ENCODE measurements at places on chromosomes 11 and 22. TPM values are rescaled to one million over a fixed set of nuclear protein-coding genes. Genes with fewer than 3 reads are reported as not detected.
A peak's percentile ranks its signal among the peaks of the same experiment; 100 is the strongest.

Gene CBLIF
- total RNA-seq, result not detected

Gene PLEKHB1
- total RNA-seq, result 18.0 TPM

Gene APOBEC3F
- 4.7 TPM for total RNA-seq

Gene NECTIN1
- 3.6 TPM for total RNA-seq

Gene TPBGL
- total RNA-seq, result not detected

Gene PHF21B
- total RNA-seq, result 1.3 TPM

Gene TMPRSS5
- total RNA-seq, result not detected

Gene KRTAP5-11
- total RNA-seq, result not detected

Gene C11orf87
- total RNA-seq, result not detected

Gene CHRDL2
- not detected for total RNA-seq

Gene ELFN2
- not detected for total RNA-seq

Gene CSRP3
- not detected for total RNA-seq

Gene CD3E
- total RNA-seq, result not detected

DNA sequence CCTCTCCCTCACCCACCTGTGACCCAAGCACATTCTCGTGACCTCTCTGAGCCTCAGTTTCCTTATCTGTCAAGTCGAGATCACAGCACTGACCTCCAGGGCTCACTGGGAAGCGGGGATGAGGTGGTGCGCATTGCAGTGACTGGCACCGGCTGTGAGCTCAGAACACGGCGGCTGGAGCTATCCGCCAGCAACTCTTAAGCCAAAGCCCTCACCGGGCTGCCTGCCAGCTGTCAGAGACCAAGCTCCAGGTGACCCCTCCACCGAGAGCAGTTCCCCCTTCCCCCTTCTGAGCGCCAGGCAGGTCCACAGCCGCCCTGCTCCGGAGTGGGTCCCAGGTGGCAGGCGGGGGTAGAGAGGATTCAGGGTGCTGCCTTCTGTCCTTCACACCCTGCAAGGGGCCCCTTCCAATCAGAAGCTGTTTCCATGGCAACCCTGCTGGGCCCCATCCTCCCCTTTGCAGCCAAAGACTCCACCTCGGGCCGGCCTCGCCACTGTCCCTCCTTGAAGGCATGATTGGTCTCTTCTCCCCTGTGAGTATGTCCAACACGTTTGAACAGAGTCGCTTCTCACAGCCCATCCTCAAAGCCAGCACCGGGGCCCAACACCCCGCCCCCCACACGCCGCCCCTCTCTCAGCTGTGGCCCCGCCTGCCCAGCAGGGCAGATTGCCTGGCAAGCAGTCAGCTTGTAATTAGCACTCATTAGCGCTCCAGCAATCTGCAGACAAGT is 98.7 kb downstream of the WNT7B start:
- DNase-seq, result peak; percentile 23

DNA sequence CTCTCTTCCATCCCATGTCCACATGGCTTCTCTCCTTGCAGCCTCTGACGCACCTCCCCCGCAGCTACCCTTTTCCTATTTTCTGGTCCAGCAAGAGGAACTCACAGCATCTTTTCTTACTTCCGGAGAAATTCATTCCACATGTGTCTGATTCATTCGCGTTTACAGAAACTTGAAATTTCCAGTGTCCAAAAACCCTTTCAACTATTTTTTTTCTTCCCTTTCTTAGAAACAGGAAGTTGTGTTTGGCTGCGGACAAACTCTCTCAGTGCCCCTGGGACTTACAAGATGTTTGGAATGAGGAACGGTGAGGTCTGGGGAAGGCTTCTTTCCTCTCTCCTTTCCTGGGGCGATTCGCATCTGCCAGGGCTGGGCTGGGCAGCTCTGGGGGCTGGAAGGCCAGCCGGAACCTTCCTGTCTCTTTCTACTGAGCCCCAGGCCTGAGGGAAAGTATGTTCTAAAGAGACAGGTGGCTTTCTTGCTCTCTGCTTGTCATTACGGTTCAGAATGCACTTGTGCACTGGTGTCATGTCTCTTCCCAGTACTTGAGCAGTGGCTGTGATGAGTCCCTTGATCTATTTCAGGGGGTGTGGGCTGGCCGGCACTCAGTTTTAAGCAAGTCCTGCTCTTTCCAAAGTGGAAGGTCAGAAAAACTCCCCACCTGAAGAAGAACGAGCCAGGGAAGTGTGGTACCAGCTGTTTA is 27.5 kb downstream of the ADAMTS8 start:
- no peak for DNase-seq

GRCh38 chr11:113521737-113522517 is 46.7 kb upstream of the DRD2 start:
- no peak for DNase-seq

GRCh38 chr22:46350121-46350520 is 14.6 kb downstream of the TRMU start:
- DNase-seq, result no peak

GRCh38 chr11:111714522-111714921 is 51.7 kb downstream of the PPP2R1B start:
- DNase-seq, result no peak

- DNase-seq, result no peak
Observed at GRCh38 chr11:19467904-19468303, 227.2 kb upstream of the E2F8 start.

GRCh38 chr11:69213316-69213715 is 57.6 kb downstream of the SMIM38 start:
- no peak for DNase-seq

DNA sequence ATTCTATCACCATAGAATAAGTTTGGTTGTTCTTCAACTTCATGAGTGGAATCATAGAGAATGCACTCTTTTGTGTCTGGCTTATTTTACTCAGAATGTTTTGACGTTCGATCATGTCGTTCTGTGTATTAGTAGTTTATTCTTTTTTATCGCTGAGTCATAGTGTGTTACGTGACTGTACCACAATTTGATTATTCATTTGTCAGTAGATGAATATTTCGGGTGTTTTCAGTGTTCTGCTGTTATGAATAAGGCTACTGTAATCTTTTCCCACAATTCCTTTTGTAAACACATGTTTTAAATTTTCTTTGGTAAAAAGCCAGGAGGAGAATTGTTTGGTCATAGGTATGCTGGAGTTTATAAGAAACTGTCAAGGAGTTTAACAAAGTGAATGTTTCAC is 279.9 kb upstream of the B3GAT1 start:
- no peak for DNase-seq

- no peak for DNase-seq
Observed at GRCh38 chr11:30364139-30364836, 41.4 kb downstream of the ARL14EP start.

GRCh38 chr11:19766810-19767209 is 54.2 kb downstream of the NAV2 start:
- peak; percentile 27 for DNase-seq

- no peak for DNase-seq
Observed at GRCh38 chr11:74839446-74839845, 90.8 kb downstream of the RNF169 start.

GRCh38 chr11:2267851-2268728 is 2.3 kb downstream of the ASCL2 start:
- no peak for DNase-seq

DNA sequence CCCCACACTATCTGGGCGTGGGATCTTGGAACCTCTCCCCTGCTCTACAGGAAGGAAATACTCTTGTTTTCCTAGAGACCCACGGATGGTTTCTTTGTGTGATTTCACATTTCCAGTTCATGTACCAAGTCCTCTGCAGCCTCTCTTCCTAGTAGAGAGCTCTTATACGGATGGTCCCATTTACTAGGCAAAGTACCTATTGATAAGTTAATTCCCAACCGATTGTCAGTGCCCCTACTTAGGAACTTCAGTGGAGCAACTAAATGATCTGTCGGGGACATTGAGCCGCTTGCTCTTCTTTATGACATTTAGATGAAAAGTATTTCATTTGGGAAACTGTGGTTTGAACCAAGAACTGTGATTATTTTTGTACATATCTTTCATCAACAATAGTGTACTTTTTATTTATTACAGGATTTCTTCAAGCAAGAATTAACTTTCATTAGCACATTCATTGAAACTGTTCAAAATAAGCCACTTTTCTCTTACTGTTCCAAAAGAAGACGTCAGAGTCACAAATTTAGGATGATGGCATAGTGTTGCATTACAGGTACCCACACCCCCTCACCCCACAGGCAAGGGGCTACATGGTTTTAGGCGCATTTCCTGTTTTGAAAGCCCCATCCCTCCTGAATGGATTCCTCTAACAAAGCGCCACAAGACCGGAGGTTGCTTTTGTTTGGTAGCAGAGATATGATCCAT is 34.2 kb downstream of the ELMOD1 start:
- DNase-seq, result no peak

DNA sequence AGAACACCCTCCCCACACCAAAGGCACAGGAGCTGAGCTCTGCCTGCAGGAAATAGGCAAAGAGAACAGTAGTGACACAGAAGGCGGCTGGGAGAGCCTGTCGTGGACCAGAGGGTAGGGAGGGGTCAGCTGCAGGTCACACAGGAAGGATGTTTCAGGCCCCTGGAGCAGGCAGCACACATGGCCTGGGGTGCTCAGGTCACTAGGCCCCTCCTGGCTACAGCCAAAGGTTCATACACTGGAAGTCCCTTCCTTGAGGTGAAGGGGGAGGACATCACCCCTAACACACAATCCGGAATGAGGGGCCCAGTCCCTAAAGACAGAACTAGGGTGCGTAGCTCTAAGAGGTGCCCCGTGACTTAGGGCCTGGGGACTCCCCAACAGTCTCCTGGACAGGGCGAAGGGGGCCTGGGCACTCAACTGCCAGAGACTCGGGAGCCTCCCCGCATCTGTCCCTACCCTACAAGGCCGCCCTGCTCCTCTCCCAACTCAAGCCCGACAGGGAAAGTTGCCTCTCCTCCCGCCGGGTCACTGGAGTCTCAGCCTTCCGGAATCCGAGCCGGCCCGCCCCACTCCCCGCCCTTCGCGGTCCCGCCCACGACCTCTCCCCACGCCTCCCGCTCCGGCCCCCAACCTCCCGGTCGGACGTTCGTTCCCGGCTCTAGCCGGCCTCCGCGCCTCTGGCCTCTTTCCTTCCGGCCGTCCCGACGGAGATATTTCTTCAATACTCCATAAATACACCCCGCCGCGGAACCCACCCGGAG is at the start of gene CYB5R2:
Gene CYB5R2 (minus strand): TSS at position 541 of the 764 bp plus-strand sequence. CDS start 675 bp downstream, outside the sequence.
- DNase-seq, result no peak

- no peak for DNase-seq
Observed at GRCh38 chr22:34334893-34335292, 414.6 kb upstream of the LARGE1 start.

- peak; percentile 71 for DNase-seq
Observed at GRCh38 chr11:66579017-66579606, 10.7 kb upstream of the CTSF start.

GRCh38 chr11:45332276-45332934 is 46.3 kb upstream of the SYT13 start:
- DNase-seq, result peak; percentile 66

DNA sequence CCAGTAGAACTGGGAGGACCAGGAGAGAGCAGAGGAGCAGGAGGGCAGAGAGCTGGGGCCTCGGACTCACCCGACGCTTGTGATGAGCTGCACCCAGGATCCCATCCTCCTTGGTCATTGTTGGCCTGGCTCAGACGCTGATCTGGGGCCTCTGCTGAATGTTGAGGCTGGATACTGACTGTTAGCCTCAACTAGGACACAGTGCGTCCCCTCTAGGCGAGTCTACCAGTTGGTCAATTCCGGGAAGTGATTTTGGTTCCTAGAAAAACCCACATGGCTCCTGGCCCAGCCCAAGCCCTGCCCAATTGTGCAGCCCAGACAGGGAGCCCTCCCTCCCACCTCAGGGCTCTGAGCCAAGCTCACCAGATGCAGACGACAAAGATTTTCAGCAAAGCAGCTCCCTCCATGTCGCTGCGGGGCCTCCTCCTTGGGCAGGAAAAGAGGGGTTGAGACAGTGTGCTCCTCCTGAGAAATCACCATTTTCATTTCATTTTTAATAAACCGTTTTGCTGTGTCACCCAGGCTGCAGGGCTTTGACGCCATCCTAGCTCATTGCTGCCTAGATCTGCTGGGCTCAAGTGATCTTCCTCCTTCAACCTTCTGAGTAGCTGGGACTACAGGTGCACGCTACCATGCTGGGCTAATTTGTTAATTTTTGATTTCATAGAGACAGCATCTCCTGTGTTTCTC is at the start of gene APOL4:
Gene APOL4 (minus strand): TSS at position 180 of the 690 bp plus-strand sequence. CDS start 75 bp downstream, at position 105.
- DNase-seq, result peak; percentile 63

- DNase-seq, result no peak
Observed at GRCh38 chr11:34509336-34509876, 4.2 kb downstream of the ELF5 start.

DNA sequence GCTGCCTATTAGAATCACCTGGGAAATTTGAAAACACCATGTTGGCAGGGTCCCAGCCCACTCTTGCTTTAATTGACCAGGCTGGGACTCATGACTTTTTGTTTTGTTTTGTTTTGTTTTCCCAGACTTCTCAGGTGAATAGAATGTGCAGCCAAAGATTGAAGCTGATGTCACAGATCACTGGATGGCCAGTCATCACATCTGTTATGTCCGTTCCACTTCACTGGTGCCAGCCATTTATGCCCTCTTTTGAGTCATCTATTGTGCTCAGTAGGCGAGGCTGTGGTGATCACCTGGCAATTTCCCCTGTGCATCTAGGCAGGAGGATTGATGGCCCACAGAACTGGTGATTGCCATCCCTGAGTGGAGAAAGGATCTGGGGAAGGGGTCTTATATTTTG is 297.3 kb downstream of the INSC start:
- DNase-seq, result no peak
